ENCODE measurements at places on chromosomes 7 and 10. TPM values are rescaled to one million over a fixed set of nuclear protein-coding genes. Genes with fewer than 3 reads are reported as not detected.

Gene ASB4
- polyA plus RNA-seq: not detected

Gene TAS2R5
- polyA plus RNA-seq: not detected

Gene TMEM213
- not detected for polyA plus RNA-seq

Gene ZNF212
- 12.6 TPM for polyA plus RNA-seq

Gene SLC39A12
- not detected for polyA plus RNA-seq

Gene HOXA5
- not detected for polyA plus RNA-seq

Gene SOSTDC1
- polyA plus RNA-seq: not detected

Gene AGR2
- polyA plus RNA-seq: not detected

Gene IFIT1
- 5.5 TPM for polyA plus RNA-seq

Gene BICC1
- polyA plus RNA-seq: not detected

Gene C1QL3
- polyA plus RNA-seq: 0.23 TPM

Gene PTN
- 0.15 TPM for polyA plus RNA-seq

Gene TMEM130
- not detected for polyA plus RNA-seq

Gene VSTM4
- not detected for polyA plus RNA-seq

Gene AKR1B15
- not detected for polyA plus RNA-seq

Gene ODAD2
- not detected for polyA plus RNA-seq

Gene NOS3
- 8.8 TPM for polyA plus RNA-seq

Gene CPED1
- not detected for polyA plus RNA-seq

Gene GIMAP8
- polyA plus RNA-seq: 15.1 TPM

Gene PDZD7
- 0.62 TPM for polyA plus RNA-seq

Data from CD4-positive, CD25-positive, alpha-beta regulatory T cell (primary cell).